ENCODE measurements at places on chromosomes 7 and 10.

GRCh38 chr7:155996718-155997280, 184.5 kb upstream of the SHH start:
- DNase-seq, result no peak

DNA sequence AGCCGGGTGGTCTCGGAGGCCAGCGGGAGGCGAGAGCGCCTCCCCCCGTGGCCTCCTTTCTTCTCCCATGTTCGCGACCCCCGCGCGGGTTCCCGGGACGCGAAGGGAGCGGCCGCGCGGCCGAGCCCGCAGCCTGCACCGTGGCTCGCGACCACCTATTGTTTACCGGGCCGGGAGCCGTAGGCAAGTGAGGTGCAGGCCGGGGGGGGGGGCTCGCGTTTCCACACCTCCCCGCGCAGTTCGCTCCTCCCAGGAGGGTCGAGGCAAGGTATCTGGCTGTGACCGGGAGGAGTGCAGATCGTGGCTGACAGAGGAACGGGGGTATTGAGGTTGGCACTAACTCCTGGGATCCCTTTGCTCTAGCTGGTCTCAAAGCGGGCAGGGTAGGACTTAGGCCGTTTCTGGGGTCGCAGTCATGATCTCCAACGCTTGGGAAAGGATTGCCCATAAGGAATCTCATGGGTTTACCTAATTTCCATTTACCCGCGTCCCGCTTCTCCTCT, 734 bp downstream of the PTPN12 start:
- DNase-seq, result peak; percentile 34

GRCh38 chr7:29588900-29589696, 25.5 kb downstream of the PRR15 start:
- DNase-seq, result peak; percentile 20

DNA sequence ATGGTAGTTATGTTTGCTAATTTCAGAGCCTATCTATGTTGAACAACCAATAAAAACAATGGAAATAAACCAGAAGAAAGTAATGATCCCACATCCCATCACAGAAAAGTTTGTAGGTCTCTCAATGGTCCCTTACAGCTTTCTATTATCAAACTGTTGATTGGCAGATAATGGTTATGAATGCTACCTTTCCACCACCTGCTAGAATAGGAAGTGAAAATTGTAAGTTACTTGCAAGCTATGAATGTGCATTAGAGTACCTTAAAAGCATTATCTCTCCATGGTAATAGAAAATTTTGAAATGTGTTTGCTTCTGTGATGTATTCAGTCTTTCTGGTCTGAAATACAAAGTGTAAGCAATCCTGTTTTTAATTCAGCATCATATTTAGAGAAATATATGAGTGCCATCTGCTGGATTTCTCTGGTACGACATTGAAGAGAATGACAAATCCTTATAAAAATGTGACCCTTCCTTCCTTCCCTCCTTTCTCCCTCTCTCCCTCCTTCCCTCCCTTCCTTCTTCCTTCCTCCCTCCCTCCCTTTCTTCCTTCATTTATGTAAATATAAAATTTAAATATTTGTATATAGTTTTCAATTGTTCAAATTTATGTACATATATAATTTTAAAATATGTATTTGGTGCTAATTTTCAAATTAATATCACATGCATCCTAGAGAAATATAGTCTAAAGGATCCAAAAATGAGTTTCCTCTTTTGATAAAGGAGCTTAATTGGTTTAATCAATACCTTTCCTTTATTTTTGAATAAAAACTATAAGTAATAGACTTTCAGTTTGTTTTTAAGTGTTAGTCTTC, 41.4 kb upstream of the PNLIPRP3 start:
- DNase-seq, result peak; percentile 31

- peak; percentile 35 for DNase-seq
These were observed 31.2 kb downstream of the DYNC2I1 start for GRCh38 chr7:158887594-158887993.
